CD8-positive, alpha-beta memory T cell (primary cell): ENCODE measurements at places on chromosomes 5 and 9. TPM values are rescaled to one million over a fixed set of nuclear protein-coding genes. Genes with fewer than 3 reads are reported as not detected.

Gene C5orf58
- total RNA-seq: not detected

GRCh38 chr9:18245911-18246310 is 228.0 kb upstream of the ADAMTSL1 start:
- DNase-seq: no peak

- no peak for DNase-seq
Observed at GRCh38 chr5:87339986-87340385, 72.3 kb downstream of the RASA1 start.

GRCh38 chr9:70625078-70625477 is 210.6 kb upstream of the KLF9 start:
- no peak for DNase-seq
